ENCODE measurements at places on chromosomes 7 and 10.

- no peak for DNase-seq
Measured at GRCh38 chr7:28423918-28424514, 11.7 kb downstream of the CREB5 start.

DNA sequence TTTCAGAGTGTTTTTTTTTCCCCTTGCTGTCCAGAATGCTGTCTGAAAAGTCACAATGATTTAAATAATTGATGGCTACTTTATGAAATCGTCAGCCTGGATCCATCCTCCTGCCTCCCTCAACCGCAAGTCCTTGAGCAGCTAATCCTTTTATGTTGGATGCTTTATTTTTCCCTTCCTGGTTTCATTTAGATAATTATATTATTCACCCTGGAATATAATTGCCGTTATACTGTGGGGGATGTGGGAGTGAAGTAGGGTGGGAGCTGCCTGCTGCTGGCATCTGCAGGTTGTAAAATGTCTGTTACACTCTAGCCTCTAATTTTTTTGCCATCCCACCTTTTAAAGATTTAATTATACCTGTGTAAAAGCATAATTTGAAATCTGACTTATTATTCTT lies 290.5 kb upstream of the LRGUK start:
- no peak for DNase-seq

- peak; percentile 69 for DNase-seq
Measured at GRCh38 chr10:3136763-3137611, 35.6 kb downstream of the PITRM1 start.

GRCh38 chr10:129968853-129969183 lies 4.7 kb upstream of the EBF3 start:
- peak; percentile 75 for DNase-seq

- DNase-seq: no peak
Measured at GRCh38 chr10:15436696-15437095, 65.6 kb upstream of the FAM171A1 start.

DNA sequence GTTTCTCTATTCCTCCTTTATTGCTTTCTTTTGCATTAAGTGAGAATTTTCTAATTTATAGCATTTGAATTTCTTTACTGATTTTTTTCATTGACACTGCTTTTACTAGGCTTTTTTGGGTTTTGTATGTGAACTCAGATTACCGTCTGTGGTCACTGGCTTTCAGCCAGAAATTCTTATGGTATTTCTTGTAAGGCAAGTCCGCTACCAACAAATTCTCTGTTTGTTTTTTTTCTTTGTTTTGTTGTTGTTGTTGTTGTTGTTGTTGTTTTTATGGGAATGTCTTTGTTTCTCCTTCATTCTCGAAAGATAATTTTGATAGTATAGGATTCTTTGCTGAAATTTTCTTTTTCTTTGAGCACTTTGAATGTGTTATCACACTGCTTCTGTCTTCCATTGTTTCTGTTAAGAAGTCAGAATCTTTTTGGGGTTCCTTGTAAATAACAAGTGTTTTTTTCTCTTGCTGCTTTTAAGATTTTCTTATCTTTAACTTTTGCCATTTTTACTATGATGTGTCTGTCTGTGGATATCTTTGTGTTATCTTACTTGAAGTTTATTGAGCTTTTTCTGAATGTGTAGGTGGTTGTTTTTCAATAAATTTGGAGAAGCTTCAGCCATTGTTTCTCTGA lies 7.2 kb downstream of the NET1 start:
- no peak for DNase-seq

- DNase-seq: no peak
Measured at GRCh38 chr7:100148225-100148558, 526 bp upstream of the LAMTOR4 start.

GRCh38 chr10:91552274-91553095 lies 80.4 kb downstream of the PPP1R3C start:
- DNase-seq: no peak

- DNase-seq: no peak
Measured at GRCh38 chr7:9600974-9601373, 1167.6 kb downstream of the NXPH1 start.

DNA sequence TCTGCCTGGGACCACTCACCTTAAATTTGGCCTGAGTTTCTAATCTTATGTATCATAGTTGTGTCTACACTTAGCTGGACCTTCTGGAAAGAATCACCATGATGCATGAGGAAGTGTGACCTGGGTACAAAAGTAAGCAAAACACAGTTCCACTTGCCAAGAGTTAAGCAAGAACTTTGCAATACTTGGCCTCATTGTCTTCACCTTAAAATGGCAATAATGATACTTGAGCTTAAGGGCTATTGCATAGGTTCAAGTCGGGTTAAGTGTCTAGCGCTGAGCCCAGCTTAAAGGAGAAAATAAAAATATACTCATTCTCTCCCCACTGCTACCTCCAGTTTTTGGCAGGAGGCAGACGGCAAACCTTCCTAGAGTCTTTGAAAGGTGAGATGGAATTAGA lies 133.9 kb upstream of the BMPER start:
- no peak for DNase-seq

DNA sequence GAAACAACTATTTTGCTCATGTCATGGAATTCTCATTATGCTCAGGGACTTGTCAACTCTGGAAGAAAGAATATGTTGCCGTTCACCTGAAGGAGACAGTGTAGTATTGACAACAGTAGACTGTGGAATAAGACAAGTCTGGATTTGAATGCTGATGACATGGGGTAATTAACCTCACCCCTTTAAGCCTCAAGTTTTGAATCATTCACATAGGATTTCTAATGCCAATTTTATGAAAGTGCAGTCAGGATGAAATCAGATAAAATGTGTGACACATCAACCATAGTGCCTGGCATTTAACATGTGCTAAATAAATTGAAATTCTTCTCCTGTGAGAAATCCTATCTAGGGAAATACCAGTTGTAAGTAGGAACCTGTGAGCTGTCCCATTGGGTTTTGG lies 305.8 kb downstream of the KIF20B start:
- DNase-seq: no peak

GRCh38 chr10:3858051-3858845 lies 73.2 kb upstream of the KLF6 start:
- DNase-seq: no peak

Measured in tibial artery (tissue), 4 donors.